ENCODE measurements at places on chromosomes 2 and 18. TPM values are rescaled to one million over a fixed set of nuclear protein-coding genes. Genes with fewer than 3 reads are reported as not detected.

DNA sequence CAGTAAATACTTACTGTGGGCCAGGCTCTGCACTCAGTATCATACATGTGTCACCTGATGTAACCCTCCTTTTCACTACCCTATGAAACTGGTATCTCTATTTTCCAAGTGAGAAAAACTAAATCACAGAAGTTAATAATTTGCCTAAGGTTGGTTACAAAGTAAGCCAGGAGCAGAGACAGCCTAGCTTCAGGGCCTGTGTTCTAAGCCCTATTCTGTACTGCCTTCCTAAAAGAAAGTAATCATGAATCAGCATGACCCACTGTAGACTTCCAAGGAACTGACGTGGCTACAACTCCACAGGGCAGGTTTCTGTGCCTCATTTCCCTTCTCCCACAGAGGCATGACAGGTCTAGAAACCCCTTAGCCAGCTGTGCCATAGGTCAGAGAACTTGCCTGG is 14.3 kb downstream of the ZNF142 start:
- no peaks in the 10 kb centered on the region for H3K27me3 ChIP-seq
- no peak for DNase-seq
- H3K36me3 ChIP-seq = peaks cover 86% of the 10 kb centered on the region
- H3K4me3 ChIP-seq = no peak overlapping the region
- peaks cover 7% of the 10 kb centered on the region for H3K4me1 ChIP-seq

- no peaks in the 10 kb centered on the region for H3K36me3 ChIP-seq
- H3K4me3 ChIP-seq = no peak overlapping the region
- no peaks in the 10 kb centered on the region for H3K4me1 ChIP-seq
- H3K27ac ChIP-seq = no peak overlapping the region
These were observed 178.6 kb downstream of the SETBP1 start for GRCh38 chr18:44859263-44859662.

DNA sequence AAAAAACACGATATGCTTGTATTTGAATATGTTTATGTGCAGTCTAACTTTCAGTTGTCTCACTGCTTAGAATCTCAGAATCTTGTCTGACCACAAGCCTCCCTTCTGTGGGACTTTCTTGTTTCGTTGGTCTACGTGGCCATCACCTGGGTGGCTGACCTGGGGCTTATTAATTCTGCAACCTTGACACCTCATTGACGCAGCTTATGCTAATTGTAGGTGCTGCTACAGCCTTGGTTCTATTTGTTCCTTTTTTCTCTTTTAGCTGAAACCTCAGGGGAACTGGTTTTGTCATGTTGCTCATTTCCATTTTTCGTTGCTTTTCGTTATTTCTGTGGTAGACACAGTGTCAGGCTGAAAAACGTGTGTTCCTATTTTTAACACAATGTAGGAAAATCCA is 273.7 kb downstream of the SLC4A3 start:
- DNase-seq = no peak
- no peak overlapping the region for H3K4me3 ChIP-seq
- H3K27me3 ChIP-seq = no peaks in the 10 kb centered on the region
- H3K27ac ChIP-seq = no peak overlapping the region
- H3K36me3 ChIP-seq = no peaks in the 10 kb centered on the region
- no peaks in the 10 kb centered on the region for H3K4me1 ChIP-seq

DNA sequence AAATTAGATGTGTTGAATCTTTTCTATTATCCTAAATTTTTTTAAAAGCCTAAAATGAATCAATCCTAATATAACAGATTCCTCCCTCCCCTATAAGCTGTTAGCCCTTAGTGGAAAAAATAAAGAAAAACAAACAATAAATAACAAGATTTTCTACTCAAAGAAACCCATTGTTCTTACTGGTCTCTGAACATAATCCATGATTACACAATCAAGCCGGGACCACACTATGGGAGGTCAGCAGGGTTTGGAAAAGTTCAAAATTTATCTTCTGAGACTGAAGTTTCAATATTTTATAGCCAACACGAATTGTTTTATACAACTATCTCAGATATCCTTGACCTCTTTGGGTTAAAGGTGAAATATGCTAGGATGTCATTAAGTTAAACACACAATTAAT is 57.9 kb downstream of the DPP4 start:
- H3K36me3 ChIP-seq = no peaks in the 10 kb centered on the region
- no peak overlapping the region for H3K4me3 ChIP-seq
- DNase-seq = no peak
- peak overlapping the region; percentile 32 for H3K27ac ChIP-seq
- H3K4me1 ChIP-seq = peaks cover 30% of the 10 kb centered on the region

- H3K4me3 ChIP-seq = no peak overlapping the region
- H3K36me3 ChIP-seq = no peaks in the 10 kb centered on the region
- H3K27ac ChIP-seq = no peak overlapping the region
- H3K4me1 ChIP-seq = no peaks in the 10 kb centered on the region
These were observed 22.0 kb downstream of the RHOB start for GRCh38 chr2:20468549-20469500.

DNA sequence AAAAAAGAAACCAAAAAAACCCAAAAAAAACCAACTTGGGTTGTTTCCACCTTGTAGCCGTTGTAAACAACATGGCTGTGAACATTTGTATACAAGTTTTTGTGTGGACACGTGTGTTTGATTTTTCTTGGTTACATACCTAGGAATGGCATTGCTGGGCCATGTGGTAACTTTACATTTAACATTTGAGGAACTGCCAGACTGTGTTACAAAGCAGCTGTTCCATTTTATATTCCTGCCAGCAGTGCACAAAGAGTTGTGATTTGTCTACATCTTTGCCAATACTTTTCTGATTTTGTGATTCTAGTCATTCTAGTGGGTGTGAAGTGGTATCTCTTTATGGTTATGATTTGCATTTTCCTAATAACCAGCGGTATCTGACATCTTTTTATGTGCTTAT is 22.5 kb downstream of the LPIN1 start:
- no peaks in the 10 kb centered on the region for H3K4me1 ChIP-seq
- no peak overlapping the region for H3K27ac ChIP-seq
- H3K36me3 ChIP-seq = peaks cover 7% of the 10 kb centered on the region
- DNase-seq = no peak

GRCh38 chr18:34864836-34865497 is 154.9 kb downstream of the DTNA start:
- no peaks in the 10 kb centered on the region for H3K36me3 ChIP-seq
- DNase-seq = no peak
- no peak overlapping the region for H3K27ac ChIP-seq
- peaks cover 7% of the 10 kb centered on the region for H3K4me1 ChIP-seq

GRCh38 chr2:20662308-20662937 is 4.5 kb upstream of the GDF7 start:
- H3K27ac ChIP-seq = no peak overlapping the region
- no peak for DNase-seq
- H3K4me1 ChIP-seq = no peaks in the 10 kb centered on the region
- H3K4me3 ChIP-seq = no peak overlapping the region
- peaks cover 61% of the 10 kb centered on the region for H3K27me3 ChIP-seq

- DNase-seq = no peak
- no peaks in the 10 kb centered on the region for H3K4me1 ChIP-seq
- H3K36me3 ChIP-seq = no peaks in the 10 kb centered on the region
These were observed 22.3 kb upstream of the INSIG2 start for GRCh38 chr2:118065921-118066511.

DNA sequence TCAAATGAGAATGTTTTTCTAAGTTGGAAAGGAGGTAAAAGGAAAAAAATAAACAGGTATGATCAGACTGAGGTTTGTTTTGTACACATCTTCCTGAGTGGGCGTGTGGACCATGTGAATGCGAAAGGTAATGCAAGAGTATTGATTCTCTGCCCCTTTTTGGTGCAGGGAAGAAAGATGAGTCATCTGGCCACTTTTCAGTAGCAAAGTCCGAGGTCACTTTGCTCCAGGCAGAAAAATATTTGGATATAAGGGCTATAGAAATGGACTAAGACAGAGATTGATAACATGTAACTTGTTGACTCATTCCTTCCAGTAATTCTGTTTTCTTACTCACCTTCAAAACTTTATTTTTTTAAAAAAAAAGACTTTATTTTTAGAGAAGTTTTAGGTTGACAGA is 130.5 kb downstream of the DSEL start:
- no peaks in the 10 kb centered on the region for H3K27me3 ChIP-seq
- no peak for DNase-seq
- no peak overlapping the region for H3K4me3 ChIP-seq
- H3K36me3 ChIP-seq = no peaks in the 10 kb centered on the region

GRCh38 chr2:173296235-173296634 is 58.4 kb upstream of the CDCA7 start:
- H3K4me1 ChIP-seq = no peaks in the 10 kb centered on the region
- no peaks in the 10 kb centered on the region for H3K27me3 ChIP-seq
- no peak overlapping the region for H3K4me3 ChIP-seq
- no peak for DNase-seq
- H3K27ac ChIP-seq = no peak overlapping the region
- H3K36me3 ChIP-seq = no peaks in the 10 kb centered on the region

GRCh38 chr2:2763351-2764000 is 432.4 kb upstream of the MYT1L start:
- H3K27ac ChIP-seq = no peak overlapping the region
- H3K27me3 ChIP-seq = no peaks in the 10 kb centered on the region
- H3K36me3 ChIP-seq = no peaks in the 10 kb centered on the region
- no peak overlapping the region for H3K4me3 ChIP-seq
- no peak for DNase-seq

DNA sequence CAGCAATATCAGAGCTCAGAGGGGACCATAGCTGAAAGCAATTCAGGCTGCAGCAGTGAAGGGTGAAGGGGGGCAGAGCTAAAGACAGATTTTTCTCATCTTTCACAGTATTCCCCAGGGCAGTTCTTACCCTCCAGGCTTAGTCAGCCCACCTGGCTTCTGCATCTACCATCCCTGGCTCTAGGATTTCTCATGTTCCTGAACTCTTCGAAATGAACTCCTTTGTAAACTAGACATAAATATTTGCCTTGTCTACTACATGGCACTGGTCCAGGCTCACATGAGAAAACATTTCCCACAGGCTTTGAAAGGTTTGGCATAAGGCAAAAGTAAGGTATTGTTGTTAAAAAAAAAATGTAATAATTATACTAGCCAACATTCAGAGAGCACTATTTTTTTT is 23.6 kb upstream of the NEB start:
- DNase-seq = no peak
- no peaks in the 10 kb centered on the region for H3K36me3 ChIP-seq
- no peak overlapping the region for H3K27ac ChIP-seq

UGT1A10 gene
- not detected for total RNA-seq

ABCG8 gene
- not detected for total RNA-seq

GAL3ST2 gene
- 1.4 TPM for total RNA-seq

DLGAP1 gene
- total RNA-seq = 0.25 TPM

CCDC141 gene
- 16.8 TPM for total RNA-seq

ZNF385B gene
- not detected for total RNA-seq

MALT1 gene
- total RNA-seq = 81.7 TPM

ABCG5 gene
- not detected for total RNA-seq

CNDP1 gene
- 0.16 TPM for total RNA-seq

FNDC4 gene
- 0.98 TPM for total RNA-seq

All from T-cell (primary cell).